HCT116 (cell line): ENCODE measurements at places on chromosomes 16 and 17. TPM values are rescaled to one million over a fixed set of nuclear protein-coding genes. Genes with fewer than 3 reads are reported as not detected.

Gene TPSD1
- total RNA-seq, result not detected

Gene ZPBP2
- total RNA-seq, result not detected

Gene MYO1D
- 35.7 TPM for total RNA-seq

Gene CLEC18B
- 2.1 TPM for total RNA-seq

Gene ACOX1
- 50.2 TPM for total RNA-seq

Gene RNF43
- total RNA-seq, result 42.2 TPM
